ENCODE measurements at places on chromosomes 11 and 22.

GRCh38 chr11:123473941-123474677 lies 44.0 kb downstream of the GRAMD1B start:
- DNase-seq = no peak

DNA sequence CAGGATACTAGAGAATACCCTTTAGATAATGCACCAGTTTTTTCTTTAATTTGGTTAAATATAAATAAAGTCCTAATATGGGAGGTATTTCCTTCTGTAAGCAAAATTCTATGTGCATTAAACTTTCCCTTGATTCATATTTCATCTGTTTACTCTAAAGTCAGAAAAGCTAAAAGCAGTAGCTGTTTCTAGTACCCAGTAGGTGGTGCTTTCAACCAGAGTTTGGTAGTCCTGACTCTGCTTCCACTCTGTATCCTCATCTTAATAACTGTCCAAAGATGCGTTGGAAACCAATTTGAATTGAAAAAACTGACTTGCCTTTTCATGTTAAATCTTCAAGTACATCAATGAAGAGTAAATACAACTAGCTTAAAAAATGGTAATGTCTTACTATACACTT lies 1065.2 kb downstream of the JRKL start:
- DNase-seq = peak; percentile 20

DNA sequence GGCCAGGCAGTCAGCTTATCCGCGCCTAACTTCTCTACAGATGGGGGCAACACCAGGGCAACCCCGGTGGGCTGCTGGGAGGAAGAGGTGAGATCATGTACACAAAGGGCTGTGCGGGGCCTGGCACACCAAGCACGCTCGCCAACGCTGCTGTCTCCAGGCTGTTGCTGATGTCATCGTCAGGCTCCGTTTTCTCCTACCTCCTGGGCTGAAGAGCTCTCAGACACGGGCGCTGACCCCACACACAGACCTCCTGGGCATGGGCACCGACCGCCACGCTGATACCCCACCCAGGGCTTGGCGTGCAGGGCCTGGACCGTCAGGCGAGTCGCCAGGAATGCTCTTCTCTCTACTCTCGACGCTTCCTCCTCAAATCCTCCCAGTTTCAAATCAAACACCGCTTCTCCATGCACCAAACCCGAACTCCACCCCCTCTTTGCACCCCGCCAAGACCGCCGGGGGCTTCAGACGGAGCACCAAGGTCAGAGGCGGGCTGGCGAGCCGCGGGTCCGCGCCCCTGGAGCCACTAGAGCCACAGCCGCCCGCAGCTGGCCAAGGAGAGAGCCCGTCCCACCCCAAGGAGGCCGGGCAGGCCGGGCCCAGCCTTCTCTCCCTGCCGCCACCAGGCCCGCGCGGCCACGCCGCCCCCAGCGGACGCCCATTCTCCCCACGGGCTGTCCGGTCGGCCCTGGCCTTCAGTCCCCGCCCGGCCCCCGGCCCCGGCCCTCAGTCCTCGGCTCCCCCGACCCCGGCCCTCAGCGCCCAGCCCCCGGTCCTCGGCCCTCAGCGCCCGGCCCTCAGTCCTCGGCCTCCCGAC lies 772 bp downstream of the SBF1 start:
- peak; percentile 54 for DNase-seq

- DNase-seq = no peak
These were observed 7.2 kb downstream of the IRAG1 start for GRCh38 chr11:10686311-10686710.

GRCh38 chr11:90221803-90222458 lies 918 bp downstream of the CHORDC1 start:
- DNase-seq = no peak

GRCh38 chr11:128841461-128842072 lies 25.5 kb downstream of the KCNJ1 start:
- no peak for DNase-seq

- DNase-seq = peak; percentile 94
These were observed 472 bp downstream of the APOA5 start for GRCh38 chr11:116791002-116791812.

DNA sequence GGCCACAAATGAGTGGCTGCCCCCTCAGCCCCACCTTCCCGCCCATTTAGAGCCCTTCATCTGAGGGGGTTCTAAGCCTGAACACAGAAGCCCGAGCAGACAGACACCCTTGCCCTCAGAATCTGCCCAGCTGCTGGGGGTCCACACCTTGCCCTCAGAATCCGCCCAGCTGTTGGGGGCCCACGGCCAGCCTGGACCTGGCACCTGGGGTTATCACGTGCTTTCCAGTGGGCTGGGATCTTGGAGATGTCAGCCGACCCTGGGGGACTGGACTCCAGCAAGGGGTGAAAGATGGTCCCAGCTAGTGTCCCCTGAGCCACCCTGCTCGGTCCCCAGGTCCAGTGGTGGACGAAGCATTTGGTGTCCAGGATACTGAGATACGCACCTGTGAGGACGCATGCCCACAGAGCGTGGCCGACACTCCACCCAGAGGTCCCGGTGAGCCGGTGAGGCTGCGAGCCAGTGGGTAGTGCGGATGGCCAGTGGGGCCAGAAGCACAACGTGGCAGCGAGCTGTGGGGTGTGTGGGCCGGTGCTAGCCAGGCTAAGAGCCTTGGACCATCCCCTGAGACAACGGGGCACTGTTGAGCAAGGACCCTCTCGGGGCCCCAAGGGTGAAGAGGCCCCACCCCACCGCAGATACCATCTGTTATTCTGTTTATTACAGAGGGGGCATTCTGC lies 3.1 kb upstream of the CTSD start:
- DNase-seq = no peak

GRCh38 chr11:32116668-32117067 lies 25.8 kb downstream of the RCN1 start:
- no peak for DNase-seq

DNA sequence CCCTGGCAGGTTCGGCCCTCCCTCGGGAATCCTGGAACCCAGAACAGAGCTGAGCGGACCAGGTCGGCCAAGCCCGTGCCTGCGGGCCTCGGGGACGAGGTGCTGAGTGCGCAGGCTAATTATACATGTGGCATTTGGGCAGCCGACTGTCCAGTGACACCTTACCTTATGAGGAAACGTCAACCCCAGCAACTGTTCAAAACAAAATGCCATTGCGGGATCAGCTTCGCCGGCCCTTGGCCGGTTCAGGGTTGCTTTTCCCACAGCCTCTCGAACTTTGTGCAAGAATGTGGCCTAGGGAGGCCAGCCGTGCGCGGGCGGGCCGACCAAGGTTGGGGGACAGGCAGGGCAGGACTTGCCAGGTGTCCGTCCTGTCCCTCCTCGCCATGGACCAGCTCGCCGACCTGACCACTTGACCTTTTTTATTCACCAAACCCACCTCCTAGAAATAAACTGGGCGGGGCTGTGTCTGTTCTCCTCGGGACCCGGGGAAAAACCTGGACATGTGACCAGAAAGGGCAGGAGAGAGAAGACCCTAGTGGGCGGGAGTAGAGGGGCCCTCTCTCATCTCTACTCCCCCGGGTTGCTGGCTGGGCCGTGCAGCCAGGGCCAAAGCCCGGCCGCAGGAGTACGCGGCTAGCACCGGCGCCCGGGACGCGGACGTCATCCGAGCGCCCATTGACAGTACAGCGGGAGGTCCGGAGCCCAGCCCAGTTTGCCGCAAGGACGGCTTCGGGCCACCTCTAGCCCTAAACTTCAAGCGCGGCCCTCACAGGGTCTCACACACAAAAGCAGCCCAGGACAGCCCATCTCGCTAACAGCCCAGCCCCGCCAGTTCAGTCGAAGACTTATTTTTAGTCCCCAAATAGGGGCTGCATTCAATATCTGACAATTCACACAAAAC lies 134.3 kb upstream of the C11orf58 start:
- peak; percentile 62 for DNase-seq

- DNase-seq = no peak
These were observed 34.8 kb downstream of the BARX2 start for GRCh38 chr11:129410395-129410960.

GRCh38 chr11:114108501-114109205 lies 49.1 kb downstream of the ZBTB16 start:
- DNase-seq = no peak

DNA sequence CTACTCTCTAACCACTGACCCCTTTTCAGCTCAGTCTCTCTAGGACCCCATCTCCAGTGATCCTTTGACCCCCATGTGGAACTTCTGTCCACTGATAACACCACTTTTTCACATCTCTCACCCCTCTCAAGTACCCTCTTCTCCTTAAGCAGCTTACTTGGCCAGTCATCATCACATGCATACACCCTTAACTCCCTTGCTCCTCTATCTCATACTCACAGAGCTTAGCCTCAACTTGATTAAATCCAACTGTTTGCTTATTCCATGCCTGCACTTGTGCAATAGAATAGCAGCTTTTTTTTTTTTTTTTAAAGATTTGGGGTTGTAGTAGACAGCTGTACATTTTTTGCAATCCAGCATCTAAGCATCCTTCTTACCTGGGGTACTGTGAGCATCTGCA lies 22.2 kb downstream of the AQP11 start:
- no peak for DNase-seq

DNA sequence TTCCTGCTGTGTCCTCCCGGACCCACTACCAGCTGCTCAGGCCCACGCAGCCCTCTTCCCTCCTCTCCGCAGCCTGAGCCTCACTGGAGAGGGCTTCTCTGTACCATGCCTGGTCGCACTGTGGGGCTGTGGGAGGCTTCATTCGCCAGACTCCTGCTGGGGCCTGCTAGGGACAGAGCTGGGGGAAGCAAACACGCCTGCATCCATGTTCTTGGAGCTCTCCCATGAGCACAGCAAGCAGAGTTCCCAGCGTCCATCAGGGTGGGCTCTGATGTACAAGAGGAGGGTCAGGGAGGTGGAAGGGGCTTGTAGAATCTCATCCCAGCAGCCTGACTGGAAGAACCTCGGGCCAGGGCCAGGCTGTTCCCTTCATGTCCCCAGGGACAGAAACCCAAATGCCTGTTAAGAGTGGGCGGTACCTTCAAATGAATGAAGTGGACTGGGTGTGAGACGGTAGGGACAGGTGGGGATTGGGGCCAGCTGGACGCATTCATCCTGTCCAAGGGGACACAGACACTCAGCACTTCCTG lies 59.9 kb downstream of the MPPED1 start:
- DNase-seq = no peak

DNA sequence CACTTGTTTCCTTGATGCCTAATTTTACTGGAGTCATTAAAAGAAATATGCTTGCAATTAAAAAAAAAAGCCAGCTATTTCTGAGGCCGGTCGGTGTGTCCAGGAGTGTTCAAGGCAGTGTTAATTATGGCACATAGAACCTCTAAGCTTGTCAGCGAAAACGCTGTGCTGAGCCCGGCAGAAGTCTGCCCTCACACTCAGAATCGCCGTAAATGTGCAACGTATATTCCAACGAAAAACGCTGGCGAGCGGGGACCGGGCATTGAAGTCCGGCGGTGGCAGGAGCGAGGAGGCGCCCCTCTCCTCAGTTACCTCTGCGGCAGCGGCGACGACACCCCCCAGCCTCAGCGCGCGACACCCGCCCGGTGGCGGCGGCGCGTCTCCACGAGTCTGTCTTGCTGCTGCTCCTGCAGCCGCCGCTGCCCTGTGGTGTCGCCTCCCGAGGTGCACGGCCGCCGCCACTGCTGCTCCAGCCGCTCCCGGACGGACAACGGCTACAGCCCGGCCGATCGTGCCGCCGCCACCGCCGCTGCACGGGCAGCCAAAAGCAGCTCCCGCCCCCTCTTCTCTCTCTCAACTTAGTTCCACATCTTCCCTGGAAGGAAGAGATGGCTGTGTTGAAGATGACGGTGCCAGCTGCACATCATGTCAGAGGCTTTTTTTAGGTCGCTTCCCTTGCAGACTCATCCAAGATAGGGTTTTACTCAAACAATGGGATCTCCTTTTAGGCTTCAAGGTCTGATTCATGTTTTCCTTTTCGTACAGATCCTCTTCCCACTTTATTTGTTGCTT lies 56.0 kb downstream of the JAM3 start:
- peak; percentile 81 for DNase-seq

GRCh38 chr11:67381244-67381972 lies 8.0 kb upstream of the CLCF1 start:
- no peak for DNase-seq

- no peak for DNase-seq
These were observed 5.9 kb downstream of the ARRB1 start for GRCh38 chr11:75345455-75346160.

DNA sequence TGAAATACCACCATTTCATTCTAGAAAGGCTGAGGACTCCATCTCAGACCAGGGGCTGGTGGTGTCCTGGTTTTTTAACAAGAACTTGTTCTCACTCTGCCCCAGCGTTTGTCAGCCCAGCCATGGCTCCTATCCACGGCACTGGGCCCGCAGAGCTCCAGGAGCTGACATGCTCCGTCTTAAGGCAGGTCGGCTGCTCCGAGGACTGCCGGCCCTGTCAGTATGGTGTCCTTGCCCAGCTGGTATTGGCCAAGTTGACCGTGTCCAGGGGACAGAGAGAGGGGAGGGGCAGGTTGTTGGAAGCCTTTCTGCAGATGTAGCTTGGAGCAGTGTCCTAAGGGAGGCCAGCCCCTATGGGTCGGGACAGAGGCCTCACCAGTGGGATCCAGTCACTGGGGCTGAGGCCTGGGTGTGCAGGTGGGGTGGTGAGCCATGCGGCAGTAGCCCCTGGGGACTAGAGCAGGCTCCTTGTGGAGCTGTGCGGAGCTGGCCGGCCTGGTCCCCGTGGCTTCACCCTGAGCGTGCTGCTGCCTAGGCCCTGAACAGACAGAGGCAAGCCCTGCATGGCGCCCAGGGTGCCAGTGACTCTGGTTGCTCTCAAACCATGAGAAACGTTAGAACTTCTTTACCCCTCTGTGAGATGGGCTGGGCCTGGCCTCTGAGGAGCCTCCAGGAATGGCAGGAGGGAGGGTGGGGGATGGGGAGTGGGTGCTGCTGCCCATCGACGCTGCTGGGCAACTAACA lies 39.9 kb upstream of the KCNQ1OT1 start:
- DNase-seq = no peak

GRCh38 chr11:107769189-107769588 lies 57.3 kb upstream of the SLN start:
- no peak for DNase-seq

- no peak for DNase-seq
These were observed 101.7 kb downstream of the SNX19 start for GRCh38 chr11:130814440-130815096.

- DNase-seq = no peak
These were observed 60.5 kb downstream of the LIF start for GRCh38 chr22:30186041-30186440.

- DNase-seq = no peak
These were observed at the start of gene ARHGAP32 for GRCh38 chr11:129192150-129192549. Gene ARHGAP32, minus strand, starts transcription at chr11:129192325. Its CDS starts 127 bp downstream, at chr11:129192198.

- no peak for DNase-seq
These were observed 13.5 kb upstream of the VSIG10L2 start for GRCh38 chr11:125932301-125932700.

DNA sequence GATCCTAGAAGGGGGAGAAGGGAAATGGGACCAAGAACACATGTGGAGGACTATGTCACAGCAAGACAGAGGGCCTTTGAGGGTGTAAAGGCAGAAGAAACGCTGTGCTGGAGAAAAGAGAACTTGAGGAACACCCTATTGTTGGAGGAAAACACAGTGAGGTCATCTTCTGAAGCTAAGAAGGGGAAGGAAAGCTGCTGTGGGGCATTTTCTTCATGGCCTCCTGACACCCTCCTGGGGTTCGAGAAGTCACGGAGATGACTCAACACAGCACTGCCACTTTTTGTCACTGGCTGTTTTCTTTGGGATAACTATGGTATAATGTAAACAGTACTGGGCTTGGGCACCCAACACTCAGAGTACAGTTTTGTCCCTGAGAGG lies 492.6 kb upstream of the CADM1 start:
- DNase-seq = no peak

- no peak for DNase-seq
These were observed 23.2 kb upstream of the ST3GAL4 start for GRCh38 chr11:126332221-126332711.

Measured in GM23338 (cell line).